ENCODE measurements at places on chromosomes 1 and 21. TPM values are rescaled to one million over a fixed set of nuclear protein-coding genes. Genes with fewer than 3 reads are reported as not detected.

Gene GPR37L1
- 0.13 TPM for total RNA-seq

Gene PAX7
- total RNA-seq, result not detected

GRCh38 chr1:172629638-172630037 lies 29.3 kb upstream of the FASLG start:
- no peak for DNase-seq
- H3K27ac ChIP-seq, result no peak overlapping the region
- H3K4me3 ChIP-seq, result no peak overlapping the region
- no peaks in the 10 kb centered on the region for H3K27me3 ChIP-seq
- H3K4me1 ChIP-seq, result no peaks in the 10 kb centered on the region

- H3K27me3 ChIP-seq, result no peaks in the 10 kb centered on the region
- no peaks in the 10 kb centered on the region for H3K36me3 ChIP-seq
- peaks cover 3% of the 10 kb centered on the region for H3K4me1 ChIP-seq
- no peak overlapping the region for H3K27ac ChIP-seq
- DNase-seq, result no peak
Observed at GRCh38 chr1:20682571-20683236, 21.5 kb upstream of the DDOST start.

- H3K4me3 ChIP-seq, result no peak overlapping the region
- no peak overlapping the region for H3K27ac ChIP-seq
- H3K36me3 ChIP-seq, result no peaks in the 10 kb centered on the region
- peaks cover 8% of the 10 kb centered on the region for H3K4me1 ChIP-seq
Observed at GRCh38 chr1:172453153-172453545, 9.3 kb upstream of the PIGC start.

- no peaks in the 10 kb centered on the region for H3K4me1 ChIP-seq
- no peaks in the 10 kb centered on the region for H3K36me3 ChIP-seq
- H3K27ac ChIP-seq, result no peak overlapping the region
- no peaks in the 10 kb centered on the region for H3K27me3 ChIP-seq
Observed at GRCh38 chr1:100565533-100565932, 27.6 kb downstream of the GPR88 start.

Gene KRTAP26-1
- not detected for total RNA-seq
